ENCODE measurements at places on chromosomes 6 and 20.

- DNase-seq = no peak
Observed at GRCh38 chr6:26380256-26380655, 2.7 kb upstream of the BTN2A2 start.

- no peak for DNase-seq
Observed at GRCh38 chr20:24560571-24561491, 91.4 kb downstream of the SYNDIG1 start.

DNA sequence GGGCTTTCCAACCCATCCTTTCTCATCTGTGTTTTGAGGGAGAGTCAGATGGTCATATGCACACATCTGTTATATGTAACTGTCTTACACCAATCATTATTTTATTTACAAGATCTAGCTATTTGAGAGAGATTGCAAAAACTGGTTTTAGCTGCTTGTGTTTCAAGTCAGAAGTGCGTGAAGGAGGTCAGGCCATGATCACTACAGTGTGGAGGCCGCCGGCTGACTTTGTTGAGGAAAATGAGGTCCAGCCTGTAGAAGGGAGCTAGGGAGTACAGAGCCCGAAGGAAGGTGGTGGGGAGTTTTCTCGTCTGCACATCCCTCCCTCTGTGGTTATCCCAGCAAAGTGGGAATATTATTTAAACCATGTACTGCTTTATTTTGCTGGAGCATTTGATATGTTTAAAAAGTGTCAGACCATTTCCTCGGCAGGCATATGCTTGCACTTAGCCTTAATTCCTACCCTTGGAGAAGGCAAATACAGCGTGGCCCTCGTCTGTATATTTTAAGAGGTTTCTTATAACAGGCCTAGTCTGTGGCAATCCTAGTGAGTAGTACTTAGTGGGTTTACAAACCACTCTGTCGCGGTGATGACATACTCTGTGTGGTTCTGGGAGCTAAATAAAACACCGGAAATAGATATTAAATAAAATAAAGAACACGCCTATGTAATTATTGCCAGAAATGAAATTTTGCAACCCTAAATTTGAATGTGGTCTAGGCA lies 95.6 kb downstream of the UST start:
- no peak for DNase-seq

- DNase-seq = no peak
Observed at GRCh38 chr20:50284811-50285375, 94.3 kb downstream of the CEBPB start.

- DNase-seq = no peak
Observed at GRCh38 chr6:144758602-144759001, 473.5 kb downstream of the UTRN start.

- DNase-seq = no peak
Observed at GRCh38 chr6:153872946-153873345, 166.1 kb upstream of the OPRM1 start.

DNA sequence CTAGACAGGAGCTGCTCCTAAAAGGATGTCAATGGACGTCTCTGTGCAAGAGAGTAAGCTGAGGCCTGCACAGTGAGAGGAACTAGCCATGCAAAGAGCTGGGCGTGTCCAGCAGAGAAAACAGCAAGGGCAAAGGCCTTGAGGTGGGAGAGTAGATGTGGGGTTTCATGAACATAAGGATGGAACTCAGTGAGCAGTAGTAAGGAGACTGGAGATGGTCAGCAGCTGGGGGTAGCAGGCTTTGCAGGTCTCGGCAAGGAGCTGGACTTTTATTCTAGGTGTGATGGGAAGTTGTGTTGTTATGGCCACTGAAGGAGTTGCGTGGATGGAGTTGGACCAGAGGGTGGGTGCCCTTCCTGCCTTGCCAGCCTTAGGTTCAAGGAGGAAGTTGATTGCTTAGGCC lies 90.7 kb upstream of the SIRPA start:
- no peak for DNase-seq
